ENCODE measurements at places on chromosomes 3 and 15.
A peak's percentile ranks its signal among the peaks of the same experiment; 100 is the strongest.

DNA sequence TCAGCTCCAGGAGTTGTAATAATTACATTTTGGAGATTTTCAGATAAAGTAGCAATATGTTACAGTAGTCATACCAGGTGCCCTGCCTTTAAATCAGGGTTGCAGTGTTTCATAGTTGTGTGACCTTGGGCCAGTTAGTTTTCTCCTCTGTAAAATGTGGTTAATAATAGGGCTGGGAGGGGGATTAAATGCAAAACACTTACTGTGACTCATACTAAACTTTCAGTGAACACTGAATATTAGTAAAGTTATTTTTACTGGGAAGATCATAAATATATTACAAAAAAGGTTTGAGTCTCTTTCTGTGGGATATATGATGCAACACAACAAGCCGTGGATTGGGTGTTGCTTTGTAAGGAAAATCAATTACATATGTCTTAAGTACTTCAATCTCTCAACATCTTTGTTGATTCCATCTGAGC is 1.1 kb upstream of the EBLN2 start:
- DNase-seq, result no peak

- DNase-seq, result no peak
Observed at GRCh38 chr3:31172336-31172735, 277.9 kb upstream of the GADL1 start.

GRCh38 chr3:173983343-173983742 is 585.8 kb downstream of the NLGN1 start:
- DNase-seq, result no peak

DNA sequence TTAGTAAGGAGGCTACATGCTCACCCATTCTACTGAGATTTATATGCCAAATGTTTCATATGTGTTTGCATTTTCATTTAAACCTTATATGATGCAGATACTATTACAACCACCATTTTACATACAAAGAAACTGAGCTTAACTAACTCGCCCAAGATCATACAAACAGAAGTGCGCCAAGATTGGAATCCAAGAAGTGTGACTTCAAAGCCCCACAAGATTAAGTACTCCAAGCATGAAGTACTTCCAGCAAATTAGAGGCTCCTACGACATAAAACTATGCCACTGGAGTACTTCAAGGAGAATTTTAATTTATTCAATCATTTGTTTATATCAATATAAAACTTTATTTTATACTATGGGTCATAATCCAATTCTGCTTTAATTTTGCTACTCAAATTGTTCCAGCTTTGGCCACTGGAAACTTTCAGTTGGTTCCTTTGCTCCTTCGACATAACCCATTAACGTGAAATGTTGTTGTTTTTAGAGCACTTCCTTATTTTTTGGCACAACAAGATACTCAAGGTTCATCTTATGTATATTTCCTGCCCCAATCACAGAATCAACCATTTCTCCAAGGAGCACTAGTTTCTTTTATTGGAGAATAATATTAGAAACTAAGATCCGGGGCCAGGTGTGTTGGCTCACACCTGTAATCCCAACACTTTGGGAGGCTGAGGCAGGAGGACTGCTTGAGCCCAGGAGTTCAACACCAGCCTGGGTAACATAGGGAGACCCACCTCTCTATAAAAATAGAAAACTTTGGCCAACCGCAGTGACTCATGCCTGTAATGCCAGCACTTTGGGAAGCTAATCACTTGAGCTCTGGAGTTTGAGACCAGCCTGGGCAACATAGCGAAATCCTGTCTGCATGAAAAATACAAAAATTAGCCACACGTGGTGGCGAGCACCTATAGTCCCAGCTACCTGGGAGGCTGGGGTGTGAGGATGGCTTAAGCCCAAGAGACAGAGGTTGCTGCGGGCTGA is 10.4 kb downstream of the INO80 start:
- DNase-seq, result no peak

DNA sequence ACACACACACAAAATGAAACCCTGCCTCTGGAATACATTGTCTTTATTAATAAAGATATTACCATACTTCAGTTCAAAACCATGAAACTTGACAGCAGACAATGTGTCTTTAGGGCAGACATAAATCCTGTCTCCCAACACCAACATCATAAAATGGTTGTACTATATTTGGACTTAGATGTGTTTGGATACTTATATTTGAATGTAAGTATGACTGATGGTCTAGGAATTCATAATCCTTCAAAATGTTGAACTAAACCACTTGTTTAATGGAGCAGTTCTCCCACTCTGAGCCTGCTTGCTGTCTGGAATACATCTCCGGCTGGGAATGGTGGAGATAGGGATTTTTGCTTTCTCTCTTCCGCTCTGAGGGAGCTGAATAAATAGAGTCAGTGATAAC is 10.6 kb downstream of the FBN1 start:
- DNase-seq, result no peak

GRCh38 chr15:61644550-61644949 is 415.4 kb upstream of the RORA start:
- no peak for DNase-seq

- no peak for DNase-seq
Observed at GRCh38 chr3:136149667-136150066, 46.5 kb downstream of the MSL2 start.

- DNase-seq, result peak; percentile 28
Observed at GRCh38 chr3:52983336-52983807, 62.5 kb downstream of the SFMBT1 start.

- no peak for DNase-seq
Observed at GRCh38 chr15:98063871-98064270, 103.4 kb downstream of the ARRDC4 start.

GRCh38 chr3:182769673-182770072 is 23.6 kb upstream of the ATP11B start:
- no peak for DNase-seq

All from activated T-helper 9 cell treated with anti-CD3 and anti-CD28 coated beads, Interleukin-2, amount 50 U/mL, for 16 hours (primary cell).